ENCODE measurements at places on chromosomes 5 and 9. TPM values are rescaled to one million over a fixed set of nuclear protein-coding genes. Genes with fewer than 3 reads are reported as not detected.

Gene MEGF10
- 43.1 TPM for polyA plus RNA-seq

Gene CTSV
- 0.39 TPM for polyA plus RNA-seq

Gene SLC46A2
- polyA plus RNA-seq = 0.18 TPM

DNA sequence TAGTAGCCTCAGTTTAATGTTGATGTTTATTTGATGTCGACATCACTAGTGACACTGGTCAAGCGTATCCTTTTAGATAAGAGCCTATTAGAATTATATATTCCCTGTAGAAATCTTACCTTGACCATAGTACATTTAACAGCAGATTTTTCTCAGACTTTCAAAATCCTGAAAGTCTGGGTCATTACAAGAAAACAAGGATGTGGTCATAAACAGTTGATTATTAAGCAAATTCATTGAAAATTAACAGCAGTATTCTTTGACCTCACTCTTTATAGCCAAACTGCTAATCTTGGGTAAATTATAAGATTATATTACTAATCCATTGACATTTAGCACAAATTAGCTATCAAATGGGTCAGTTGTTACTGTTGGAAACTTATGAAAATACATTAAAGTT is 83.4 kb downstream of the GHR start:
- no peak for DNase-seq
